ENCODE measurements at places on chromosomes 7 and 10.

- DNase-seq: no peak
These were observed 207.6 kb upstream of the KLF14 start for GRCh38 chr7:130941322-130942210.

DNA sequence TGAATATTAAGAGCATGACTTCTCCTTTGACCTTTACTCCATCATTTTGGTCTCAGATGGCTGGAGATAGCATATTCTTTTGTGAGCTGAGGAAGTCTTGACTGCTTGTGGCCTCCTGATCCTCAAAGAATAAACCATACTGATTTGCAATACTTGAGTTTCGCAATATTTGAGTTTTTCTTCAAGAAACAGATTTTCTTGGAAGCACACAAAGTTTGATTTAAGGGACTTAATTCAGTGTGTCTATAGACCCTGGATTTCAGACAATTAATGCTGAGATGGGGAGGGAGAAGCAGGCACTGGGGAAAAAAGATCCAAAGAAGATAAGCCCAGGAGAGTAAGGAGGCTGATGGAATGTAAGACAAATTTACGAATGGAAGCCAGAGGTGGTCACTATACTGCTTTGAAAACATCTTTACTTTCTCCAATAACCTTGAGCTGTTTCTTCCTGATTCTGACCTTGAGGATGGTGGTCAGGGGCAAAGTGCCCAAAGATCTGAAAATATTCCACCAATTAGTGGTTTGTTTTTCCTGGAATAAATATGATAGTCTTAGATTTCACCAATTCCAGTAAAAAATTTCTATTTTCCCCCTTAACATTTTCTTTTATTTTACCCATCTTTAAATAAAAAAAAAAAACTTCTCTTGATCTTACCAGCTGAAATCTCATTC is 7.5 kb downstream of the EPDR1 start:
- DNase-seq: no peak

DNA sequence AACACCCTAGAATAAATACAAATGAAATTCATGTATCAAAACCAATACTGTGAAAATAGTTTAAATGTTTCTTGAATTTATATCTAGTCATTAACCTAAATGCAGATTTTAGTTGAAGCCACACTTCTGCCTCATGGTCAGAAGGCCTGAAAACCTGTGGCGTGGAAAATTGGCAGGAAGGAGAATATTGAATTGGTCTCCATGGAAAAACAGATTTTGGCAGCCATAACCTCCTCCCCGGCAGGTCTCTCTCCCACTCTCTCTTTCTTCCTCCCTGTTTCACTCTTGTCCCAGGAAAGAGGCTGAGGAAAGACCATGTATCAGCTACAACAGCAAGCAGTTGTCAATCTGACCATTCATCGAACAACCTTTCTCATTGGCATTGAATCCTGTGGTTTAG is 160.6 kb upstream of the YAE1 start:
- DNase-seq: no peak

DNA sequence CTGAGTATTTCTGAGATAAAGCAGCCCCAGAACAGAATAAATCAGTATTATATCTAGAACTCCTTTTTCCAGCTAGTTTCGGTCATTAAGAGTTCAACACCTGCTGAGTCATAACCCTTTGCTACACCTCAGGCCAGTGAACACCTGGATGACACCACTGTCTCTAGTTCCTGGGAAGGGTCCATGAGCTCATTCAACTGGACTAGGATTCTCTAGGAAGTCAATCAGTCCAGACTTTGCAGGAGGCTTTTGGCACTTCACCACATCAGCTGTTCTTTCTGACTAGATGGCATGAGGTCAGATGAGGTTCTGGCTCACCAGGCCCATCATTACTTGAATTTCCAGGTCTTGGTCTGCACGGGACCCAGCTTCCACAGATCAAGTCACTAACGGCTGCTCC is 11.7 kb downstream of the SLC39A12 start:
- DNase-seq: no peak

GRCh38 chr7:111855842-111856227 is 293.5 kb upstream of the IMMP2L start:
- no peak for DNase-seq

GRCh38 chr10:118754229-118754555 is 578 bp downstream of the CACUL1 start:
- no peak for DNase-seq

GRCh38 chr7:124723012-124723411 is 42.6 kb downstream of the GPR37 start:
- no peak for DNase-seq

DNA sequence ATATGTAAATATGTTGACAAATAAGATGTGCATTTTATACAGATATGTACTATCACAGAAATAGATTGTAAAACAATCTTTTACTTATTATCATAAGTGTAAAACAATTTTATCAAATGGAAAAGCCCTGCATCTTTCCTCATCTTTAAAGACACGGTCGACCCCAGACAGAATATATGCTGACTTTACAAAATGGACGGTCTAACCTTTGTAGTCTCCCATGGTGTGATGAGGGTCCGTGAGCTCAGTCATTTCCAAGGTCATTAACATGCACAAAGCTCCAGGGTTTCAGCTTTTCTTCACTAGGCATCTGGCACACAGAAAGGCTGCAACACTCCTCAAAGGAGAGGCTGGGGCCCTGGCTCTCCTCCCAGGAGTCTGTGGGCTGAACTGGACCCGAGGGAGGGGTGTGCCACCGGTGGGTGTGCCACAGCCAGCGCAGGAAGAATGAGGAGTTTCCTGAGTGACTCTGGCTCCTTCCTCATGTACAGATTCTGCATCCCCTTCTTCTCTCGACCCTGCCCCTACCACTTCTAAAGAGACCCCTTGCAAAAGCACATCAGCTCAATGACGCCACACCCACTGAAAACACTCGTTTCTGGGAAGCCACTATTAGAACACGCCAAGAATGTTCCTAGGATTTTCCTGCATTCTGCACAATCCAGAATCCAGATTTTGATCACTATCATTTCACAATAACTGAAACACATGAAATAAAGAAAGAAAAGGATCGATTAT is 26.2 kb upstream of the ABLIM1 start:
- no peak for DNase-seq

- DNase-seq: no peak
These were observed 40.2 kb downstream of the PRKCQ start for GRCh38 chr10:6539833-6540232.

DNA sequence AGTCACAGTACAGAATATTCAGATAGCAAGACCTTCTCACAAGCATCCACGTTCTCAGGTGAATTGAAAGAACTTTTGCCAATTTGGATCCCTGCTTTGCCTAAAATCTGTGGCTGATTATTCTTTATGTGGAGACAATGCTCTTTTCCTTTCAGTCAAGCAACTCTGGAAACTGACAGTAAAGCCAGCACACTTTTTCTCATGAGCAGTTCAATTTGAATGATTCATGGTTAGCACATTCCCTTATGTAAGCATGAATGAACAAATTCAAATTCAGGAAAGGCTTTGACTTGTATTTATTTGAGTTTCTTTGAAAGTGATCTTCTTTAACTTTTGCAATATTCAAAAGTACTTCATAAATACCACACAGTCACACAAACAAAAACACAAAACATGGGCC is 57.6 kb downstream of the MEOX2 start:
- DNase-seq: no peak

- no peak for DNase-seq
These were observed 202.0 kb upstream of the LRRTM3 start for GRCh38 chr10:66723608-66724400.

DNA sequence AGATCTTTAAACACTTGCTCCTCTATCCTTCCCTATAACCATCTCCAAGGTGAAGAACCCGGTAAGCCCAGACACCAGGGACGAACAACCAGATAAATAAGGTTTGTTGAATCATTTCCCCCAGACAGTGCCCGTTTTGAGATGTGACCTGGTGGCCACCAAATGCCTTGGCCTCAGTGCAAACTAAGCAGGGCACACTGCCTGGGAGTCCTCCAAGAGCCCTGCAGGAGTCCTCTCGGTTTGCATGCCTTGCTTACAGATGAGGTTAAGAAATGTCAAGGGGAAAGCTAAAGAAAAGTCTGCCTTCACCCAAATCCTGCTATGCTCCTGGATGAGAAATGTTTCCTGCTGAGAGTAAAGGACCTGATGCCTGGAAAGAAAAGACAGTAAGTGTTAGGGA is 31.6 kb downstream of the SLIT1 start:
- DNase-seq: no peak

GRCh38 chr7:81187753-81188152 is 268.9 kb upstream of the SEMA3C start:
- no peak for DNase-seq

DNA sequence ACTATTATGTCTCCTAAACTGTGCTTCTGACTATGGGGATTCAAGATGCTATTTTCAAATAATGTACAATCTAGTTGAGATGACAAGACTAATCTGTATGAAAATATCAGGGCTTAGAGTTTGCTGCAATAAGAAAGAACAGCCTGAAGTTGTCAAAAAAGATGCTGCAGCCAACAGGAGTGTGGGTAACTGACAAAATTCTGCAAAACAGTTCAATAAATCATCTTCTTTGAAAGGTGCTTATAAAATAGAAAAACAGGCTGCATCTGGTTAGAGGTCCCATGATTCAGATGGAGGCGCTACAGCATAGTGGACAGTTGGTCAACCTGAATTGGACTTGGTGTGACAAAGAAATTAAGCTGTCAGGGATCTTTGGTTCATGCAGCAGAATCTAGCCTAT is 511.0 kb downstream of the XPNPEP1 start:
- DNase-seq: no peak

- DNase-seq: no peak
These were observed 8.6 kb downstream of the WNT16 start for GRCh38 chr7:121337398-121337797.

DNA sequence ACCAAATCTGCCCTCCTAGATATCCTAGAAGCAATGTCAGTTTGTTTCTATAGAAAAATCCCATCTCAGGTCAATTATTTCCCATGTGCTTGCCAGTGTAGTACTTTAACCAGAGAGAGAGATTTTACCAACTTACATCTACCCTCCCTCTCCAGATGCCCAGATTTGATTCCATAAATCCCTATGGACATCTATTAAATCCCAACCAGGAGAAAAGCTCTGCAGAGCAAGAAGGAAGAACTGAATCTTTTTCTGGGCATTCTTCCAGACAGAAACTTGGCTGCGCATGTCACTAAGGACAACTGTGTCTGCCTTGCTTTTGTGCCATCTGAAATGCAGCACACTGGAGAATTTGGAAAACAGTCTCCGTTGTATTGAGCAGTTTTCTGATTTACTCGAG is 597.6 kb downstream of the SORCS1 start:
- DNase-seq: no peak

DNA sequence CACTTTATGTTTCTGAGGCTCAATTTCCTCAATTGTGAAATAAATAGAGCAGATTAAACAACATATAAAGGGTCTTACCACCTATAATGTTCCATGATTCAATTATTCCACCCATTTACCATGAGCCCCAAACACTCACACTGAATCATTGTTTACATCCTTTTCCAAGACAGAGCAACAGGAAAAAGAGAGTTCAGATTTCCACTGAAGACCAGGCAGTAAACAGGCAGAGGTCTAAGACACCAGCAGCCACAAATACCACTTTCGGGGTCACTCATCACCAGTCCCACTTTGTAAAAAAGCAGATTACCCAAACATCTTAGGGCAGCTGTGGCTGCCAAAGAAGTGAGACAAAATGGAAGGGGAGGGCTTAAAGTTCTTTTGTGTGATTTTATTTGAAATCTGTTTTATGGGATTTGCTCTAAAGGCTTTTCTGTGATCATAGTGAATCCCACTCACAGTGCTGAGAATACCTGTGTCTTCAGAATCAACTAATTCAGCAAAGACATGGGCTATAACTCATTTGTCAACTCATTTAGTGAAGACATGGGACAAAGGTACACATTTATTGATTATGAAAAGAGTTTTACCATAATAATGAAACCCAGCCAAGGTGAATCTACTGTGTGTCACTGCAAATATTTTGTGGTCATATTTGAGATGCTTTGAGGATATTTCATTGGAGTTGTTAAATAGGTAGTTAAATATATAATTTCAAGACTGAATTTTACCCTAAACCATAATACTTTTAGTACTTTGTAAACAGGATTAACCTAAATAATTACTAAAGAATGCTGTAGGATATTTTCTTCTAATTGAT is 24.8 kb upstream of the DLD start:
- no peak for DNase-seq

DNA sequence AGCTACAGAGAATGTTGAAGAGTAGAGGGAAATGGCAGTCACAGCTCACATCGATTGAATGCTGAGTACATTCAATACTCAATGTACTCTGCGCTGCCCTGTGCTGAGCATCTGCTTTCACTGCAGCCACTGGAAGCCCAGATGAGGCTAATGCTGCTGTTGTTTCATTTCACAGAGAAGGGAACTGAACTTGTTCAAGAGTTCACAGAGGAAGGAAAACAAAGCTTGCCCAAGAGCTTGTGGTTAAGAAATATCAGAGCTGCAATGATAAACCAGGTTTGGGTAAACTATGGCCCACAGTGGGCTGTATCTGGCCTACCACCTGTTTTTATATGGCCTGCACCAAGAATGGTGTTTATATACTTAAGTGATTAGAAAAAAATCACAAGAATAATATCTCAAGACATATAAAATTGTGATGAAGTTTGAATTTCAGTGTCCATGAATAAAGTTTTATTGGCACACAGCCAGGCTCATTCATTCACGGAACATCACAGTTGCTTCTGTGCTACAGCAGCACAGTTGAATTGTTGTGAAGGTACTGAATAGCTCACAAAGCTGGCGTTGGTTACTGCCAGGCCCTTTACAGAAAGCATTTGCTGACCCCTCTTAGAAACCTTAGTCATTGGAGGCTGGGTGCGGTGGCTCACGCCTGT is 64.1 kb downstream of the CFAP58 start:
- no peak for DNase-seq

- DNase-seq: no peak
These were observed 200.9 kb downstream of the CXCL12 start for GRCh38 chr10:44183667-44184632.

- DNase-seq: no peak
These were observed 90.1 kb upstream of the NANOS1 start for GRCh38 chr10:118939211-118940007.

- no peak for DNase-seq
These were observed 108.4 kb upstream of the ZMIZ1 start for GRCh38 chr10:78960316-78960800.

GRCh38 chr7:134660242-134660785 is 13.7 kb downstream of the BPGM start:
- no peak for DNase-seq

DNA sequence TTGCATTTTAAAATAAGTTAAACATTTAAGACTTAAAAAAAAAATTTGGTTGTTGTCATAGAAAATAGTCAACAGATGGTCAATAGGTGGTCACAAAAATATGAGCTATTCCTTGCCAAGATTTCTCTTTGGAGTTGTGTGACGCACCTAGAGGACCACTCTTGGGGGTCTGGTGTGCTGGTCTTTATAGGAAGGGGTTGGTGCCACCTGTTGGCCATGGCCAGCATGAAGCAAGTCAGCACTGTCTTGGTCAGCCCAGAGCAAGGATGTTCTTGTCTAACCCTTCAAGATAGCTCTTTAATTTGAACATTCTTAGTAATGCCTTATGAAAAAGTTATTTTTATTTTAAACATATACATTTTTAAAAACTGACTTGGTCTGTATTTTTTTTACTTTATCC is 267.9 kb upstream of the CNTNAP2 start:
- DNase-seq: no peak

- DNase-seq: no peak
These were observed 90.3 kb upstream of the ZNF438 start for GRCh38 chr10:31121757-31122577.

- no peak for DNase-seq
These were observed 37.2 kb upstream of the PLXDC2 start for GRCh38 chr10:19778996-19779395.
